A673 (cell line): ENCODE measurements at places on chromosomes 4 and X. TPM values are rescaled to one million over a fixed set of nuclear protein-coding genes. Genes with fewer than 3 reads are reported as not detected.
A peak's percentile ranks its signal among the peaks of the same experiment; 100 is the strongest.

DNA sequence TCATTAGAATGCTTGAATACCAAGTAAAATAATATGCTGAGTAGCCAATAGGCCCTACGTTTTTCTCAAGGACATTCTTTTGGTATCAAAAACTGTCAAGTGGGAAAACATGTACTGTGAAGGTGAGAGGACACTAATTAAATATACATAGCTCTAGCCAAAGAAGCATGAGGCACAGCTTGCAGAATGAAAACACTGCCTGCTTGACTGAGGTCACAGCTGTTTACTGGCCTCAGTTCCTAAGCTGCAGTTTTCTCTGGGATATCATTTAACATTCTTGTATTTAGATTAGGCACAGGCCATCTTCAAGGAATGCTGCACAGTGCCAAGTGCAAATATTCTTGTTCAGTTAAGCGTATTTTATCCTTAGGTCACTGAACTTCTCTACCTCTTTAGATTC lies 78.6 kb downstream of the NAP1L3 start:
- DNase-seq, result no peak

The XAGE5 gene
- total RNA-seq, result not detected in 2 replicates

DNA sequence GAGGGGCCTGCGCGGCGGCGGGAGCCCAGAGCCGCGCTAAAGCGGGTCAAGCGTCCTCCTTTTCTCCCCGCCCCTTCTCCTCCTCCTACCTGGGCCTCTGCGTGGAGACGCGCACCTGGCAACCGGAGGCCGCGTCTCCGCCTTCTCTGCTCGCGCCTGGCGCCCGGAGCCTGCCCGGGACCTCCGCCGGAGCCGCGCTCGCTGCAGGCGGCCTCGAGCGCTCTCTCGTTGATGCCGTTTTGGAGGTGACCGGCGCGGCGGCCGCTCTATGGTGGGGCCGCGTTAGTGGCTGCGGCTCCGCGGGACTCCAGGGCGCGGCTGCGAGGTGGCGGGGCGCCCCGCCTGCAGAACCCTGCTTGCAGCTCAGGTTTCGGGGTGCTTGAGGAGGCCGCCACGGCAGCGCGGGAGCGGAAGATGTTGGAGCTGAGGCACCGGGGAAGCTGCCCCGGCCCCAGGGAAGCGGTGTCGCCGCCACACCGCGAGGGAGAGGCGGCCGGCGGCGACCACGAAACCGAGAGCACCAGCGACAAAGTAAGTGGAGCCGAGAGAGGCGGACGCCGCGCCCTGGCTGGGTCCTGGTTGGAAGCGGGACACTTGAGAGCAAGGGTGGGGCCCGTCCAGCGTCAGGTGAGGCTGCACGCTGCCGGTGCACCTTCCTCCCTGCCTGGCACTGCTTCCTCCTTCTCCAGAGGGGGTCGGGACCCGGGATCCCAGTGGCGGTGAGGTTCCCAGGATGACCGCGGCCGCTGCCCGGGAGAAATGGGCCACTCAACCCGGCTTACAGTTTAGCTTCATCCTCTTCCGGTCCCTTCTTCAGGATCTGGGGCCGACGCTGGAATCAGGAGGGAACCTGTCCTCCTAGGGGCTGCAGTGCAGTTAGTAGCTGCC lies at the start of gene CDS1:
TSS of gene CDS1 (plus strand) at position 140 of the 888 bp plus-strand sequence. CDS start at position 415, 275 bp downstream.
- no peak for DNase-seq

- DNase-seq, result peak; percentile 48
Observed at GRCh38 chr4:137663251-137664045, 131.2 kb upstream of the PCDH18 start.

DNA sequence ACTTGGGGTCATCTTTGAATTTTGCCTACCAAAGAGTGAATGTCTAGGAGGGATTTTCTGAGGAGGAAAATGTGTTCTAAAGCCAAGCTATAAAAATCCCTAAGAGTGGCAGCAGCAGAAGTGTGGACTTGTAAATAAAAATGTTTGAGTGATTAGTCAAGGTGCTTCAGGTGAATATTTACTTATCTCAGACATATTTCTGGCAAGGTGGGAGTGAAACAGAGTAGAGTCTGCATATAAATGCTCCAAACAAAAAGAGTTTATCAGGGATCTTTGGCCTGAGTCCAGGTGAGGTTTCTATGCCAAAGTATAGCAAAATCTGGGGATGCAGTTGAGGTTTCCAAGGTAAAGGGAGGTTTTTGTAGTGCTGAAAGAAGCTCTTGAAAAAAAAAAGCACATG lies 19.7 kb downstream of the CYSLTR1 start:
- no peak for DNase-seq

DNA sequence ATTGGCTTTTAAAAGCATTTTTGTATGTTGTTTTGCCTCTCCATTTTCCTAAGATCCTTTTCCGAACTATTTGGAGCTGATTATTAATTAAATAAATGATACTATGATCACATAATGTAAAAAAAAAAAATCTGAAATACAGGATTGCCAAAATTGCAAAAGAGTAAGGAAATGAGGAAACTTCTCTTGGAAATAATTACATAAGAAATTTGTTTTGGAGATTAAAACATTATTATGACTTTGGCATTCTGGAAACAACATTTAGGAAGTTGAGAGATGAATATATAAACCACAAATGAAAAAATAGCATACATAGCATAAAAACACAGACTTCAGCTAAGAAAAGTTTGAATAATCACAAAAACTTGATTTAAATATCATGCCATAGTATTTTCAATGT lies 33.5 kb downstream of the PF4 start:
- DNase-seq, result no peak

DNA sequence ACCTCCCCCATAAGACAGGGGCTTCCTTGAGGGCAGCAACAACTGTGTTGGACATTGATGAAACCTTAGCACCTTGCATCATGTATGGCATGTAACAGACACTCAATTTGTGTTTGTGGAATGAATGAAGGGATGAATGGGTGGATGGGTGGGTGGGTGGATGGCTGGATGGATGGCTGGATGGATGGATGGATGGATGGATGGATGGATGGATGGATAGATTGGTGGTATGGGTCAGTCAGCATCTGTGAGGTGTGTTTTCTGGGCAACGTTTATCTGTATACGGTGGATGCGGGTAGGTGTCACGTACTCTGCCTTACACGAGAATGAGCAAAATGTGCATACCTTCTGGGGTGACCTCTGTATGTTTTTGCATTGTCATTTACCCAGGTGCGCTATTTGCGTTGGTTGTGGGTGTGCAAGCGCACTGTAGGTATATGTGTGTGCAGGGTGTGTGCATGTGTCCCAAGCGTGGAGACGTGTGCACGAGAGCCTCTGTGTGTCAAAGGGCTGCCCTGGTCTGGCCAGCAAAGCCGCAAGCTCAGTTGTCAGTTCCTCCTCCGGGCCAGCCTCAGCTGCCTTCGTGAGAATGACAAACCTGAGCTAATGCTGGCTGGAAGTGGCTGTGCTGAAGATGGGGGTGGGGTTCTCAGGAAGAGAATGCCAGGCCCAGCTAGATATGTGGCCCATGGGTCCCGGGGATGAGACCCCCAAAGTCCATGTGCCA lies 26.5 kb downstream of the ELF4 start:
- no peak for DNase-seq

DNA sequence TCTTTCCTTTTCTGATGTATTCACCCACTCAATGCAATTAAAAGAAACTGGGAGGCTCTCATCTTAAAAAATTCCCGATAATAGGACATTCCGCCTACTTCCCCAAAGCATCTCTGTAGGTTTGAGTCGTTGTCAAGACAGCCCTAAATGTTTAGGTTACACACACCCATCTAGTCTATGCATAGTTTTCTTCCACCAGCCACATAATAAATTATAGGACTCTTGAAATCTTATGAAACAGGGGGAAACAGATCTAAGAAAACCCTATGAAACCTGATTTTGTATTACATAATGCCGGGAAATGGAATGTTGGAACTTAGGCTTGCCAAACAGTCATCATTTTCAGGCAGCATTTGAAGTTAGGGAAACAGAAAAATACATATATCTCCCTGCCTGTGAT lies 150.0 kb downstream of the PRKX start:
- no peak for DNase-seq

DNA sequence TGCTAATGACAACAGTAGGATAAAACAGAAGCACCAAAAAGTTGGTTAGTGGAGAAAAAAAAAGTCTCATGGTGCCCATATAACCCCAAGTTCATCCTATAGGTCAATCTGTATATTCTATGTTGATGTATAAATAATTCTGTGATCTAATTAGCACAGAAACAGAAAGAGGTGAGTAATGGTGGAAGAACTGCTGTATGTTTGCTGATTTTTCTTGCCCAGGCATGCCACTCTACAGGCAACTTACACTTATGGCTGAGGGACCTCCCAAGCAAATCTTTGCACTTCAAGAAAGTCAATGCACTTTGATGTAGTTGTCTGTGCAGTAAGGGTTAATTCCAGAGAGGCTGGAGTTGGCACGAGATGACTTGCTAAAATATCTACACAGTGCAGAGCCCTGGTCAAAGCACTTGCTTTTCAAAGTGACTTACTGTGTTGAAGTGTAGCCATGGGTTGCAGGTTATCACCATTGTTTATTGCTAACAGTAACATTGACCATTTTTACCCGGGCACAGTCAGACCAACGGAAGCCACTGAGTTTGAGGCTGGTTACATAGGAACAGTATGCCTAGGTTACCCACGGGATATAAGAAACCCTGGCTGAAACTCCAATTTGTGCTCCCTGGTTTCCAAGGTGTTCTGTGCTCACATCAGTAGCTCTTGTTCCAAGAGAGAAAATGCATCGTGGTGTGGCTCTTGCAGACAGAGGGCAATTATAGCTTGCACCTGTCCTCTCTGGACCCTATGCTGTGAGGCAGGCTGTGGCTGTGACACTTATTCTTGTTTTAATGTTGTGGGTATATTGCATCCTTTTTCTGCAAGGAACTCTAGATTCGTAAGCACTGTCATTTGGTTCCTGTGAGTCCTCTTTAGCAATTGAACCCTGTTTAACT lies 141.3 kb upstream of the FTHL17 start:
- no peak for DNase-seq

The FGB gene
- total RNA-seq, result not detected in 2 replicates

- no peak for DNase-seq
Observed at GRCh38 chr4:175661437-175661836, 150.6 kb downstream of the GPM6A start.

DNA sequence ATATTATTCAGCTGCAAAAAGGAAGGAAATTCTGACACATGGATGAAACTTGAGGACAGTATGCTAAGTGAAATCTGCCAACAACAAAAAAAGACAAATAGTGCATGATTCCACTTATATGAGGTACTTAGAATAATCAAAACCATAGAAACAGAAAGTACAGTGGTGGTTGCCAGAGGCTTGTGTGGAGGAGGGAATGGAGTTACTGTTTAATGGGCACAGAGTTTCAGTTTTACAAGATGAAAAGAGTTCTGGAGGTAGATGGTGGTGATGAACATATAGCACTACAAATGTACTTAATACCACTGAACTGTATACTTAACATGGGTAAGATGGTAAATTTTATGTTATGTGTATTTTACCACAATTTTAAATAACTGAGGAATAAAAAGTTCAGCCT lies 212.0 kb upstream of the KLF3 start:
- no peak for DNase-seq

- DNase-seq, result no peak
Observed at GRCh38 chr4:150817804-150818528, 197.1 kb downstream of the LRBA start.

DNA sequence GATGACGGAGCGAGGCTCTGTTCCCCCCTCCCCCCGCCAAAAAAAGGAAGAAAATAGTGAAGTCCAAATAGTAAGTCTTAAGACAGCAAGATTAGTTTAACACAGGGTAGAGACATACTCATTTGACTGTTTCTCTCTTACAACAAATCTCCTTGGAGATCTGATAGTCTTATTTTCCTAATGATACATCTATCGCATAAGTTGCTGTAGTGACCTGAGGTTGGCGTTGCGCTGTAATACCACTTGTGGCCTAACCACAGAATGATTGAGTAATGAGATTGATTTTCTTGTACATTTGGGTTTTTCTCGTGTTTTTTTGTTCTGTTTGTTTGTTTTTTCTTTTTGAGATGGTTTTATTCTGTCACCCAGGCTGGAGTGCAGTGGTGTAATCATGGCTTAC lies 27.2 kb downstream of the OCIAD1 start:
- DNase-seq, result no peak

The SRPK3 gene
- total RNA-seq, result not detected in 2 replicates

GRCh38 chr4:89161841-89162240 lies 50.5 kb downstream of the TIGD2 start:
- no peak for DNase-seq
